ENCODE measurements at places on chromosomes 5 and 9. TPM values are rescaled to one million over a fixed set of nuclear protein-coding genes. Genes with fewer than 3 reads are reported as not detected.

Gene TLE1
- total RNA-seq = 63.2 TPM

Gene C1QTNF2
- total RNA-seq = 3.4 TPM

Gene HMMR
- 3.8 TPM for total RNA-seq

Gene FOXD4L3
- not detected for total RNA-seq

Gene ICE1
- 68.2 TPM for total RNA-seq

Gene TIMD4
- not detected for total RNA-seq
